ENCODE measurements at places on chromosomes 6 and 20.

- no peak for DNase-seq
Observed at GRCh38 chr20:4067600-4068261, 52.4 kb upstream of the RNF24 start.

DNA sequence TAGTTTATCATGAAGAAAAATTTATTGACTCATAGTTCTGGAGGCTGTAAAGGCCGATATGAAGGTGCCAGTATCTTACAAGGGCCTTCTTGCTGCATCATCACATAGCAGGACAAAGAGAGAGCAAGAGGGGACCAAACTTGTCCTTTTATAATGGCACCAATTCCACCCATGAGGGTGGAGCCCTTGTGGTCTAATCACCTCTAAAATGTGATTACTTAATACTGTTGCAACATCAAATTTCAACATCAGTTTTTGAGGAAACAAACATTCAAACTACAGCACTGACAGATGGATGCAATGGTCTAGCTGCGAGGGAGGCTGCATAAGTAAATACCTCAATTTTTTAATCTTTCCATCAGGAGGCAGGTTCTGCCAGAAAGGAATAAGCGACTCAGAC, 76.7 kb upstream of the LAMA2 start:
- no peak for DNase-seq

DNA sequence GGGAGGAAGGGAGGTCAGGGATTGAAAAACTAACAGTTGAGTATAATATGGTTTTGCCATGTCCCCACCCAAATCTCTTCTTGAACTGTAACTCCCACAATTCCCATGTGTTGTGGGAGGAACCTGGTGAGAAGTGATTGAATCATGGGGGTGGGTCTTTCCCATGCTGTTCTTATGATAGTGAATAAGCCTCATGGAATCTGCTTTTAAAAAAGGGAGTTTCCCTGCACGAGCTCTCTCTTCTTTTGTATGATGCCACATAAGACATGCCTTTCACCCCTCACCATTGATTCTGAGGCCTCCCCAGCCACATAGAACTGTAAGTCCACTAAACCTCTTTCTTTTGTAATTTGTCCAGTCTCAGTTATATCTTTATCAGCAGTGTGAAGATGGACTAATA, 833.4 kb upstream of the MAP3K7 start:
- no peak for DNase-seq

- no peak for DNase-seq
Observed at GRCh38 chr6:32669893-32670292, 3.4 kb upstream of the HLA-DQB1 start.

DNA sequence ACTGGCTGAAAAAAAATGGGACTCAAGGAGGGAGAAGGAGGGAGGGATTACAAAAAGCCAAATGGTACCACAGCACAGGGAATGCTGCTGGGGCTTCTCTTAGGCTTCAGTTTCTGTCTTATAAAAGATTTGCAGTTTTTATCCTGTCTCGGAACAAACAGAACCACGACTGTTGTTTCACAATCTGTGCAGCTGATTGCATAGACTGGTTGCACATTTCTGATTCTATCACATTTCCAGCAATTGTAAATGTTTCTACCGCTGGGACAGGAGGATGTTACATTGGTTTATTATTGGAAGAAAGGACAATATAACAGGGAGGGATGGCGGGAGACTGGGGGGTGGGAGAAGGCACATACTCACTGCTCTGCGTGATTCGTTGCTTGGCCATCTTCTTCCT, 73.5 kb upstream of the ARID1B start:
- no peak for DNase-seq

- no peak for DNase-seq
Observed at GRCh38 chr6:138666636-138667035, 106.9 kb upstream of the CCDC28A start.

GRCh38 chr6:122459240-122459639, 12.4 kb downstream of the SERINC1 start:
- DNase-seq, result no peak

- DNase-seq, result no peak
Observed at GRCh38 chr20:31853481-31853880, 8.1 kb upstream of the FOXS1 start.

DNA sequence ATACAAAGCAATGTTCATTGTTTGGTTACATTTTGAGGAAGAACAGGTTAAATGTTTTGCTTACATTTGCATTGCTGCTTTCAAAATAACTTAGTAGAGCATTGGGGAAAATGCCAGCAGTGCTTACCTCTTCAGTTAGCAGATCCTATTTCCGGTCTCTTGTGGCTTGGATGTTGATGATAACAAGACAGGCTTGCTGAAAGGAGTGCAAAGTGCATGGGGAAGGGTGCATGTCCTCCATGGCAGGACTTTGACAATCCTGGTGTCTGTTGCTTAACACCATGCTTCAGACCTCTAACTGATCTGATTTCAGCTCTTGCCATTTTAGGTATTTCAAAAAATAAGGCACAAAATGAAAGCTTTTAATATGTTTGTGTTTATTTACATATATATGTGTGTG, 21.1 kb downstream of the TPD52L1 start:
- no peak for DNase-seq

DNA sequence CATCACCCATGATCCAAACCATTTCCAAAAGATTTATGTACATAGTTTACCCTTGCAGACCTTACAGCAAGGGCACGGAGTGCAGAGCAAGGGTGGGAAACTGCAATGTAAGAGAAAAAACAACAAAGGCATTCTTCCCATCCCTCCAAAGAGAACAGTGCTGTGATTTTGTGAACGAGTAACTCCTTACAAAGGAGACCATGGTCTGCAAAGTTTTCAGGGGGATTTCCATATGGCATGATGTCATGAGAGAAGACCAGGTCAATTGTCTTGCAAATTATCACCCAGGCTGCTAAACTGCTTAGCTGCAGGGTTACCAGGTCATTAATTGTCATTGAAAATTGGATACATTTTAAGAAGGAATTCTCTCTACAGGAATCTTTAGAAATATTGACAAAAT, 58.3 kb downstream of the LAMP5 start:
- no peak for DNase-seq

GRCh38 chr6:73143551-73143950, 81.7 kb downstream of the KHDC1L start:
- DNase-seq, result no peak

DNA sequence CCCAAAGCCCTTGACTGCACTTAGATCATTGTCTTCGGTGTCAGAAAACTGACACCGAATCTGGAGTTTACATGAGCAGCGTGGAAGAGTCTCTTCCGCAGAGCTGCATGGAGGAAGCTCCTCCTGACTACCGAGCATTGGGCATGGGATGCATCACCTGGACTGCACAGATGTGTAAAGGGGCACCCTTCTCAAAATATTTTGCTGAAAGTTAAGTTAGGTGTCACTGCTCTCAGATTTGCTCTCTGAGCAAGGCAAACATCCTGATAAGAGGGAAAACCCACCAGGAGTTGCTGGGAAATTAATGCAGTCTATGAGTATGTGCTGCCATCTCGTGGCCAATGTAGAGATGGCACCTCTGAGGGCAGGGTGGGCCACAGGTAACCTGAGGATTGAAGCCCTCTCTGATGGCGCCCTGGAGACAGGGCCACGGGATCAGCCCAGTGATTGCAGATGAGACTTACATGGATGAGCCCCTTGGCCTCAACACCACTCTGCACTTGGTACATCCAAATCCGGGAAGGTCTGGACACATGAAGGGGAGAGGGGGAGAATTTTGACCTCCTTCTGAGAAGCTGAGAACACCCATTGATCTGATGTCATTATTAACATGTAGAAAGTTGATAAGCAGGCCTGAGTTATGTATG, 129.9 kb downstream of the LPA start:
- peak; percentile 26 for DNase-seq

GRCh38 chr20:2585811-2586210, 49.4 kb downstream of the TMC2 start:
- DNase-seq, result no peak

DNA sequence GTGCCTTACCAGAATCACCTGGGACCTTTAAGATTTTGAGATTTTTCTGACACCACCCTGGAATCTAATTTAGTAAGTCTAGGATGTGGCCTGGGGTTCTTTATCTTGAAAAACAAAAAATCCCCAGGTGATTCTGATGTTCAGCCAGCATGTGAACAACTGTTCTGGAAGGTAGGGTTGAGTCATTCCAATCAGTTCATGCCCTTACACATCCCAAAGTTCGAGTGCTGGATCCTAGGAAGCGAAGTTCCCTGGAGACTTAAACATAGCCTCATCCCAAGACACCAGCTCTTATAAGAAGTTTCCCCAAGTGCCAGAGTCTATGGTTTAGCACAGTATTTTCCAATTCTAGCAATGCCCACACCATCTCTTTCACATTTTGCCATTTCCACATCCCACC, 6.3 kb upstream of the TSHZ2 start:
- no peak for DNase-seq

GRCh38 chr6:108115598-108116058, 41.1 kb upstream of the OSTM1 start:
- no peak for DNase-seq

DNA sequence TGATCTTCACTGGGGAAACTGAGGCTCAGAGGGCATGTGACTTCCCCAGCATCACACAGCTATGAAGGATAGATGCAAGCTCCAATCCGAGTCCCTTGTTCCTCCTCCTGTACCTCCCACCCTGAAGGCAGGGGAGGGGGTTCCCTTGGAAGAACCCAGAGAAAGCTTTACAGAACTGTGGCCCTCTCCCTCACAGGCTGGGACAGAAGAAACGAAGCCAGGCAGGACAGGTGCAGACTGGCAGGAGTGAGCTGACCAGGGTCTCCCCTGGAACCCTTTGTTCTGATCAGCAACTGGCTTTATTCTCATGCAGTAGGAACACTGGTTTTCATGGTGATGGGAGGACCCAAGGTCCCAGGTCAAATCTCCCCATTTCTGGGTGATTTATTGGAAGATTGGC, 90.2 kb downstream of the TMEM242 start:
- DNase-seq, result no peak

- DNase-seq, result no peak
Observed at GRCh38 chr6:167759206-167759605, 67.5 kb upstream of the AFDN start.

GRCh38 chr20:11101243-11101642, 427.4 kb upstream of the JAG1 start:
- no peak for DNase-seq

- DNase-seq, result no peak
Observed at GRCh38 chr20:19048995-19049501, 163.4 kb upstream of the SLC24A3 start.

- DNase-seq, result no peak
Observed at GRCh38 chr6:17703256-17703694, 3.5 kb downstream of the NUP153 start.

- DNase-seq, result no peak
Observed at GRCh38 chr20:38135271-38135650, 29.8 kb downstream of the TGM2 start.

- no peak for DNase-seq
Observed at GRCh38 chr20:39890697-39891096, 798.3 kb downstream of the MAFB start.

GRCh38 chr6:152461556-152461955, 175.6 kb downstream of the SYNE1 start:
- DNase-seq, result no peak

- DNase-seq, result no peak
Observed at GRCh38 chr20:1130058-1130694, 11.8 kb downstream of the PSMF1 start.

- DNase-seq, result no peak
Observed at GRCh38 chr20:33441142-33441955, 2.2 kb downstream of the SNTA1 start.

DNA sequence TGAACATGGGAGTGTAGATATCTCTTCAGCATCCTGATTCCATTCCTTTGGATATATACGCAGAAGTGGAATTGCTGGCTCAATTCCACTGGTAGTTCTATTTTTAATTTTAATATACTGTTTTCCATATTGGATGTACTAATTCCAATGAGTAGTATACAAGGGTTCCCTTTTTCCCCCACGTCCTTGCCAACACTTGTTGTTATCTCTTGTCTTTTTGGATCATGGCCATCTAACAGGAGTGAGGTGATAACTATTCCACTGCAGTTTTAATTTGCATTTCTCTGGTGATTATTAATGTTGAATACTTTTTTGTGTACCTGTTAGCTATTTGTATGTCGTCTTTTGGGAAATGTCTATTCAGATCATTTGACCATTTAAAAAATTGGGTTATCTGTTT, 91.5 kb downstream of the ZFAND3 start:
- DNase-seq, result no peak

- DNase-seq, result no peak
Observed at GRCh38 chr6:6741264-6741663, 152.7 kb downstream of the LY86 start.

DNA sequence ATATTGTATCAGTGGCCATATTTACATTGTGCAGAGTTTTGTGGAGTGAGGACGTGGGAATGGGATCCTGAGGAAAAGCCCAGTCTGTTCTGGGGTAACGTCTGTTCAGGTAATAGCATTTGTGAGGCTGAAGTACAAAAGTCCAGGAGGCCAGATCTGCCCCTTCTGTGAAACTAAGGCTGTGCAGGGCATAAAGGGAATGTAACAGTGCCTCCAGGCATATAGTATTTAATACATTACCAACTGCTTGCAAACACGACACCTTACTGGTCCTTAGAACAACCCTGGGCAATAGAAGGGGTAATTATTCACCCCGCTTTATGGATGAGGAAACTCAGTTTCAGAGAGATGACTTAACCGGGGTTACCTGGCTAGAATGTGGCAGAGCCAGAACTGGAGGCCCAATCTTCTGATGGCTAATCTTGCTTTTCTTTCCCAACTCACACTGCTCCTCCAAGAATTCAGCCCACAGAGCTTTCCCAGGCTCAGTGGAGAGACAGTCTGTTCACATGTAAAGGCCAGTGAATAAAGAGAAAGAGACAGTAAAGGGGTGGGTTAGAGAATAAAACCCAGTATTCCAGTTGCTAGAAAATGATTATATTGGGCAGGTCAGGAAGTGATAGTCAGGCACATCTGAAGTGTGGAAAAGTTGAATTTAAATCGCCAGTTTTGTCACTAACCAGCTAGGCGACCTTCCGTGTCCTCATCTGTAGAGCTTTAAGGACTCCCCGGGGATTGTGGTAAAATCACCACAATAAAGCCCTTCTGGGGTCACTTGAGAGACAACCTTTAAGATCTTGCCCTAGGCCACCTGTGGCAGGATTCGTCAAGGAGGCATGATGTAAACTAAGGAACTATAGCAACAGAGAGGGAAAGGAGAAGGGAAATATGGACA, 280.7 kb upstream of the CITED2 start:
- DNase-seq, result no peak

DNA sequence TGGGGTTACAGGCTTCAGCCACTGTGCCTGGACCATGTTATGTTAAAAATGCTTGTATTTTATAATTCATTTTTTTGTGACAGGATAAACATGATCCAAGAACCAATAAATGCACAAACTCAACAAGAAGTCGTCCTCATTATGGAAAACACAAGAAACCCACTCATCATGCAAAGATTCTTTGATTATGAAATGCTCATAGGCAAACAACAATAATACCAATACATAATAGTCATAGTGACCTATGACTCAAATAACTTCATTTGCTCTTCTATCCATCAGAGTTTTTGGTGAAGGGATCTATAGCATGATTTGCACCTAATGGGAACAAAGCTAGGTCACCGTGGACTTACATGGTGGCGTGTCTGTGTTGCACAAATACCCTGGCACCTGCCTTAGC, 217.1 kb upstream of the THEMIS start:
- DNase-seq, result no peak

GRCh38 chr6:4714961-4715501, 61.2 kb upstream of the CDYL start:
- DNase-seq, result no peak
